ENCODE measurements at places on chromosomes 5 and 9. TPM values are rescaled to one million over a fixed set of nuclear protein-coding genes. Genes with fewer than 3 reads are reported as not detected.

Gene DTWD2
- total RNA-seq = 6.9 TPM

Gene C1QTNF2
- total RNA-seq = 0.16 TPM

DNA sequence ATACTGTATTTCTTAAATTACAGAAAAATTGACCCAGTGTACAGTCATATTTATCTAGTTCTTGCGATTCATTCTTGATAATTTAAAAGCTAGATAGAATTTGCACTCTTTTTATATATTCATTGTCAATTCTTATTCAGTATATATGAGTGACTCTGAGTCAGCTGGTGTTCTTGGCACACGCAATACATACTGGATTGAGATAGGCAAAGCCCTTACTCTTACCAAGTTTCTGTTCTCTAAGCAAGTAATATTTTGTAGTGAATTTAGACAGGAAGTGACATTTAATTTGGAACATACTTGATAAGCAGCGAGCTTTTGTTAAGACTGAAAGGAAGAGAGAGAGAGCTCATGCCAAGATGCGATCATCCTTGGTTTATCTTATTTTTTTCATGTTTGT lies 57.7 kb downstream of the GPBP1 start:
- H3K27ac ChIP-seq = no peak overlapping the region
- no peak for DNase-seq
- peaks cover 26% of the 10 kb centered on the region for H3K36me3 ChIP-seq

GRCh38 chr9:36470643-36471290 lies 70.7 kb upstream of the RNF38 start:
- DNase-seq = no peak
- no peaks in the 10 kb centered on the region for H3K36me3 ChIP-seq
- peak overlapping the region; percentile 14 for H3K4me3 ChIP-seq
- H3K4me1 ChIP-seq = peaks cover 11% of the 10 kb centered on the region
- H3K27me3 ChIP-seq = no peaks in the 10 kb centered on the region

DNA sequence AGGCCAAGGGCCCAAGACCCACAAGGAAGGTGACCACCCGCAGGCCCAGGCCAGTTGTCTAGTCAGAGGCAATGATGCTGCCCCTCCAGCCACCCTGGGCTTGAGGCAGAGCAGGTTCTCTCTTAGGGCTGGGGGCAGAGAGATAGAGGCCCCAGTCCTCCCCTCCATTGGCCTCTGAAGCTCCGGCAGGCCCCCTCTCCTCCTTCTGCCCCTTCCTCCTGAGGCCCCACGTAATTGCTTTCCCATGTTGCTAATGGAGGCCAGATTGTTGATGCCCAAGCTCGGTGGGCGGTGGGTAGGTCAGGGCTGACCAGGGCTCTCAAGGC lies 26.6 kb upstream of the ENHO start:
- H3K36me3 ChIP-seq = no peaks in the 10 kb centered on the region
- no peak overlapping the region for H3K4me3 ChIP-seq
- H3K27ac ChIP-seq = no peak overlapping the region
- no peaks in the 10 kb centered on the region for H3K27me3 ChIP-seq
- DNase-seq = no peak
- H3K4me1 ChIP-seq = no peaks in the 10 kb centered on the region
